Frontal cortex (tissue), 4 donors: ENCODE measurements at places on chromosomes 11 and 22. TPM values are rescaled to one million over a fixed set of nuclear protein-coding genes. Genes with fewer than 3 reads are reported as not detected.

Gene B3GAT1
- 47.3 TPM for total RNA-seq

Gene SMIM35
- total RNA-seq: not detected

Gene NEFH
- total RNA-seq: 0.41 TPM

GRCh38 chr11:102047305-102047924 lies at the start of gene CFAP300:
TSS of gene CFAP300 (plus strand) at chr11:102047437. CDS start at chr11:102047471, 34 bp downstream.
- DNase-seq: peak; percentile 54

GRCh38 chr11:75326439-75326810 lies 25.0 kb downstream of the ARRB1 start:
- no peak for DNase-seq

DNA sequence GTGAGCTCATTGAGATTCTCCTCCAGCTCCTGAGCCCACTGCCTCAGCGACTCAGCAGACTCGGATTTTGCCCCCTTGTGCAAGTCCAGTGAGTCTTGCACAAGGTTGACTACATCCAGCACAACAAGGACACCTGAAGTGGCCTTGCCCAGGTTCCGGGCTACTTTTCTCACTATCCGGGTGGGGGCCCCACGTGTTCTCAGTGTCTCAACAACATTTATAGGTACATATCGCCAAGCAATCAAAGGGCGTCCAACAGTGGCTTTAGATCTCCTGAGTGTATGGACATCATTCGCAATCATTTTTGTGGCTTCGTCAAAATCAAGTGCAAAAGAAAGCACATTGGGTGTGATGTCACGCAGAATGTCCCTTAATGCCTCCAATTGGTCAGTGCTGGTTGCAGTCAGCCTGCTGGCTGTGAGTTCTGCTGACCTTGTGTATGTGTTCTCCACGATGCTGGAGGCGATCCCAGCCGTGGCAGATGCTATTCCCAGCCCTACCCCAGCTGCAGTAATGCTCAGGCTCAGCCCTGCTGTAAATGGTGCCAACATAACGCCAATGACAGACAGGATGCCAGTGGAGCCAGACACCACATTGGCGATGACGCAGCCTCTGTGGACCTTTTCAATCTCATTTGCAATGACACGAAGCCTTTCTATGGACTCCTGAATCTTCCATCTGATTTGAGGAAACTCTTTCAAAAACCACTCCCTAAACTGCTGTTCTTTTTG lies 10.3 kb downstream of the APOL4 start:
- peak; percentile 47 for DNase-seq

- DNase-seq: no peak
These were observed 24.7 kb downstream of the HIRA start for GRCh38 chr22:19406846-19407245.

GRCh38 chr22:21033895-21034294 lies 1.5 kb upstream of the SLC7A4 start:
- DNase-seq: no peak

GRCh38 chr11:64341429-64341828 lies 1.4 kb downstream of the CCDC88B start:
- DNase-seq: no peak
